ENCODE measurements at places on chromosomes 5 and 9.

- no peak for DNase-seq
Measured at GRCh38 chr5:135694012-135694411, 115.2 kb upstream of the CXCL14 start.

DNA sequence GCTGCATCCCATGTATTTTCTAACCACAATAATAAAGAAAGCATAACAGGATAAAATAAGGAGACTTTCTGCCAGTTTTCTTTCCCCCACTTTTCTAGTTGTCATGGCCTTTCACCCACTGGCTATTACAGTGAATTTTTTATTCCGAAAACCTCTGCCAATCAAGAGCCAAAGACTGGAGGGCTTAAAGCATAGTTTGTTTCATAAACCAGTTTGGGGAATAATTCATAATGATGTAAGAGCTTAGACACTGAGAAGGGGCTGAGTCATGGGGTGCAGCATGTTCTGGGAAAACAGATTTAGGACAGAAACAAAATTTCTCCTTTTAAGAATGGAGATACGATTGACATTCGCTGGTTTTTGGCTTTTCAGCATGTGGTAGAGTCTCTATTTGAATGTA lies 4.4 kb upstream of the GLIPR2 start:
- no peak for DNase-seq

- no peak for DNase-seq
Measured at GRCh38 chr5:44943647-44944046, 134.9 kb downstream of the MRPS30 start.

DNA sequence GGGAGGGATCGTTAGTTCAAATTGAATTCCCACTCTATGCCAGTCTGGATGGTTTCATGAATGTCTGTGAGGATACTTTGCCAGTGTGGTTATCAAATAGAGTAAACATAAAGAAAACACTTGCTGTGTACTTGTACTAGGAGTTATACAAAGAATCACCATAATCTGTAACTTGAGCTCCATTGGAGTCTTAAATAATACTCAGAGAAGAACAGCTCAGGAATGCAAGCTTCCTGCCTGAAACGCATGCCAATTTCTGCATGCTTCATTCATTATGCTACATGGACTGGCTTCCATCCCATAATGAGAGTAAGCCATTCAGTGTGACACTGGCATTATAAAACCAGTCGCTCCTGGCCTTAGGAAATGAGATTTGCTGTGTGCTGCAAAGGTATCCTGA lies 351.4 kb downstream of the SEMA5A start:
- DNase-seq, result no peak

GRCh38 chr9:72443855-72444254 lies 77.6 kb upstream of the TMC1 start:
- no peak for DNase-seq

DNA sequence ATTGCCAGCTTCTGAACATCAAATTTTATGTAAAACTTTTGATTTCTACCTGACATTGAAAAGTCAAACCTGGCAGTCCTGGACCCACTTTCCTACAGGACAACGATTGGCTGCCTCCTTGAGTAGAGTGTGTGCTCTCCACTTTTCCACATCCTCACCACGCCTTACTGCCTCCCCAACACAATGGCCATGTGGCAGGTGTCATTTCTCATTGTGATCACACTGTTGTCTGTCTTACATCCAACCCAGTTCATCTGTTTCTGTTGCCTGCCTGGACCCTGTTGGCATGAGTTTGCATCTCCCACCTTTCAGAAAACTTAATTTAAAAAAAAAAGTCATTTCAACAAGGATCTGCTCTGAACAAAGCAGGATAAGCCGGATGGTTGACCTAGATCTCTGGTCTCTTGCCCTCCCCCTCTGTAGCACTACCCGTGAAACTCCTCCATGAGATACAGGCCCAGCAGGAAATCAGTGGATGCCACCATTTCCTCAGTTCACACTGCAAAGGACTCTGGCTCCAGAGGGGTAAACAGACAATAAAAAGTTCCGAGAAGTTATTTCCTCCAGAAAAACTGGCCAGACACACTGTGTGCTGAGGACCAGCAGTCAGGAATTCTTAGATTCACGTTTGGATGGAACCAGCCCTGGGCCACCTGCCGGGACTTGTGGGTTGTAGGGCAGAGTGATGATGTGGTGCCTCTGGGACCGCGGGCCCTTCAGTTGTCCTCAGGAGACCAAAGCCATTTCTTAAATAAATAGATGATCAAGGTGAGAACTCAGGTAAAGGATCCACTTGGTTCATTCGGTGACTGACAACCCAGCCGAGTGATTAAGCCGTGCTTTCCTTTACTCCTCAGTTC lies 48.6 kb downstream of the AMBP start:
- no peak for DNase-seq

- DNase-seq, result no peak
Measured at GRCh38 chr9:5608298-5609225, 20.3 kb upstream of the RIC1 start.
